ENCODE measurements at places on chromosomes 6 and 20. TPM values are rescaled to one million over a fixed set of nuclear protein-coding genes. Genes with fewer than 3 reads are reported as not detected.

GRCh38 chr6:74879234-74879633 lies 326.6 kb downstream of the COL12A1 start:
- H3K4me1 ChIP-seq: peaks cover 25% of the 10 kb centered on the region
- no peaks in the 10 kb centered on the region for H3K36me3 ChIP-seq
- no peak overlapping the region for H3K4me3 ChIP-seq
- DNase-seq: peak; percentile 72
- no peaks in the 10 kb centered on the region for H3K27me3 ChIP-seq

- H3K27ac ChIP-seq: no peak overlapping the region
- H3K27me3 ChIP-seq: no peaks in the 10 kb centered on the region
- H3K36me3 ChIP-seq: no peaks in the 10 kb centered on the region
- no peak for DNase-seq
- H3K4me3 ChIP-seq: peak overlapping the region; percentile 65
- H3K4me1 ChIP-seq: peaks cover 6% of the 10 kb centered on the region
Measured at GRCh38 chr6:26342106-26343004, 22.6 kb upstream of the BTN3A2 start.

DNA sequence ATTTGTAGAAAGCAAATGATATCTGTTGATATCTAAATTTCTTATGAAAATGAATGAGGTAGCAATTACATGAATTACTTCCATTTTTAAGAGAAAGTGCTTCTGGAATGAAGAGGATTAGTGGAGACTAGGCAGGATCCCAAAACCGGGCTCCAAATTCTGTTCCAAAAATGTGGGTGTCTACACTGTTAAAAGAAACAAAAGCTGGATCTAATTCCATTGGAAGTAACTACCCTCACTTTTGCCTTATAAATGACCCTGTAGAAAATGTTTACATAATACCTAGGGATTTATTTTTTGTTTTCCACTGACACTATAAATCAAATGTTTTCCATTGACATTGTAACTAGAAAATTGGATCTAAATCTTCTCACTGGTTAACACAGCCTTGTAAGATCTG lies 454.9 kb upstream of the JARID2 start:
- H3K4me3 ChIP-seq: no peak overlapping the region
- no peaks in the 10 kb centered on the region for H3K36me3 ChIP-seq
- H3K27me3 ChIP-seq: no peaks in the 10 kb centered on the region
- DNase-seq: no peak

GRCh38 chr6:2766767-2767656 lies 1.8 kb downstream of the WRNIP1 start:
- no peak for DNase-seq
- H3K4me1 ChIP-seq: peaks cover 16% of the 10 kb centered on the region
- peak overlapping the region; percentile 91 for H3K4me3 ChIP-seq
- peak overlapping the region; percentile 73 for H3K27ac ChIP-seq
- H3K36me3 ChIP-seq: peaks cover 19% of the 10 kb centered on the region

GRCh38 chr6:87465051-87465450 lies 7.7 kb upstream of the SLC35A1 start:
- no peaks in the 10 kb centered on the region for H3K36me3 ChIP-seq
- no peak overlapping the region for H3K4me3 ChIP-seq
- H3K27me3 ChIP-seq: peaks cover 7% of the 10 kb centered on the region
- H3K4me1 ChIP-seq: no peaks in the 10 kb centered on the region

DNA sequence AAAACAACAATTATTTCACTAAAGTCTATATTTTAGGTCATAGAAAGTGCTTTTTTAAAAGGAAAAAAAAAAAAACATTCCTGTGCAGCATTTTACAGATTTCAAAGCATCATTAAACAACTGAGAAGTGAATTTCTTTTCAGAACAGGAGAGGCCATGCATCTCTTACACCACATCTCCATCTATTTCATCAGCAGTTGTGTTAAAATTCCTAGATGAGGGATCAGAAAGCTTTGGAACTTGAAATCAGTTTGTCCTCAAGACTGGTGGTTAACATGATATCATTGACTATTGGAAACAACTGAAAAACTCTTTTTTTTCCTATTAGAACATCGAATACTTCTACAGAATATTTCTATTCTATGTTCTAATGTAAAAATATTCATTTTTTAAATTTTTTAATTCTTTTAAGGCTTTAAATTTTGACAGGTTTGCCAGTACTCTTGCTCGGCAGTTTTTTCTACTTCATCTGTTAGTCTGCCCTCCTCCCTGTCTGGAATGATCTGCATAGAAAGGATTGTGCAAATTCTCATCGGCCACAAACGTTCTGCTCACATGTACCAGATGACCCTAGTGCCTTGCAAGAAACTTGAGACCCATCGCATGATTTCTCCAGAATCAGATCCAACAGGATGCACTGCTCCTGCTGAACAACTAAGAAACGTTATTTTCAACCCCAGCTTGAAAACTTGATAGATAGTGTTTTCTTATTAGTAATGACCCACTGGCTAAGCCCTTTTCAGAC lies 411.0 kb upstream of the AGPAT4 start:
- no peaks in the 10 kb centered on the region for H3K36me3 ChIP-seq
- H3K27me3 ChIP-seq: no peaks in the 10 kb centered on the region
- H3K4me3 ChIP-seq: no peak overlapping the region
- no peak for DNase-seq

DNA sequence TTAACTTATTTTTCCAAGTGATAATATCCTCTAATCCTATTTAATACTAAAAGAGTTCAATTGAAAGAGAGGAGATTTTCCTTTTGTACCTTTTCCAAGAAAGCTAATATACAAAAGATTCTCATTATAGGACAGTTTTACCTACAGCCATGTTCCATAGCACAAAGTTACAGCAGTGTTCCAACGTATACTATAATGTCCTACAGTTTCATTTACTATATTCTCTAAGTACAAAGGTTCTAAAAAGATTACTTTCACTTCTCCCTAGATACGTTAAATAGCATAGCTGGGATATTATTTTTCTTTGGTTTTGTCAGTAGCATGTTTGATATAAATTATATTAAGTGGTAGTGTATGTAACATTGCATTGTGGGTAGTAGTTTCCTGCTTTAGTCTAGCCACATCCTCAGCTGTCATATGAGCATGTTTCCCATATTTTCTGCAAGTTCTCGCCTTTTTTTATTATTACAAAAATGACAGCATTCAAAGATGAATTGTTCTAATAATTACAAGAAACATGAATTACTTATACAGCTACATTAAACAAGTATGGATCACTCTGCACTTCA lies 4.4 kb upstream of the RUNX2 start:
- no peaks in the 10 kb centered on the region for H3K36me3 ChIP-seq
- H3K4me3 ChIP-seq: peak overlapping the region; percentile 61
- no peak for DNase-seq
- H3K27ac ChIP-seq: peak overlapping the region; percentile 82
- H3K4me1 ChIP-seq: peaks cover 14% of the 10 kb centered on the region

DNA sequence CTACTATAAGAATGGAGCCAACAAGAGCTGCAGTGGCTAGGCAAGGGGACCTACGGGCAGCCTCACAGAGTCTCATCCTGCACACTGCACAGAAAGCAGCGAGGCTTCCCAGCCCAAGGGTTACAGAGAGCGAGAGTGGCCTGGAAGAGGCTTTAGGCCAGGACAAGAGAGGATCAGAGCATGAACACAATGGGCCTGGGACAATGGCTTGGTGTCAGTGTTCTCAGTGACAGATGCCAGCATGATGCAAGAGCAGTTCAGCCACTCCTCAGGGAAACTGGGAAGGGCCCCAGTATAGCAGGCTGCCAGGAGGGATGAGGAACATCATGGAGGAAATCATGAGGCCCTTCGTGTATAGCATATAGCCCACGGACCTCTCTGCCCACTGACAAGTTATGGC lies 108.0 kb downstream of the NUS1 start:
- no peak overlapping the region for H3K4me3 ChIP-seq
- H3K4me1 ChIP-seq: no peaks in the 10 kb centered on the region
- H3K27ac ChIP-seq: no peak overlapping the region
- no peak for DNase-seq

- H3K36me3 ChIP-seq: no peaks in the 10 kb centered on the region
- H3K27ac ChIP-seq: no peak overlapping the region
- no peaks in the 10 kb centered on the region for H3K4me1 ChIP-seq
- no peaks in the 10 kb centered on the region for H3K27me3 ChIP-seq
Measured at GRCh38 chr6:69848552-69848951, 17.8 kb upstream of the COL19A1 start.

- peak; percentile 65 for DNase-seq
- peaks cover 42% of the 10 kb centered on the region for H3K36me3 ChIP-seq
- no peak overlapping the region for H3K27ac ChIP-seq
- no peak overlapping the region for H3K4me3 ChIP-seq
- H3K4me1 ChIP-seq: peaks cover 8% of the 10 kb centered on the region
Measured at GRCh38 chr20:5945963-5946362, 4.4 kb downstream of the TRMT6 start.

DNA sequence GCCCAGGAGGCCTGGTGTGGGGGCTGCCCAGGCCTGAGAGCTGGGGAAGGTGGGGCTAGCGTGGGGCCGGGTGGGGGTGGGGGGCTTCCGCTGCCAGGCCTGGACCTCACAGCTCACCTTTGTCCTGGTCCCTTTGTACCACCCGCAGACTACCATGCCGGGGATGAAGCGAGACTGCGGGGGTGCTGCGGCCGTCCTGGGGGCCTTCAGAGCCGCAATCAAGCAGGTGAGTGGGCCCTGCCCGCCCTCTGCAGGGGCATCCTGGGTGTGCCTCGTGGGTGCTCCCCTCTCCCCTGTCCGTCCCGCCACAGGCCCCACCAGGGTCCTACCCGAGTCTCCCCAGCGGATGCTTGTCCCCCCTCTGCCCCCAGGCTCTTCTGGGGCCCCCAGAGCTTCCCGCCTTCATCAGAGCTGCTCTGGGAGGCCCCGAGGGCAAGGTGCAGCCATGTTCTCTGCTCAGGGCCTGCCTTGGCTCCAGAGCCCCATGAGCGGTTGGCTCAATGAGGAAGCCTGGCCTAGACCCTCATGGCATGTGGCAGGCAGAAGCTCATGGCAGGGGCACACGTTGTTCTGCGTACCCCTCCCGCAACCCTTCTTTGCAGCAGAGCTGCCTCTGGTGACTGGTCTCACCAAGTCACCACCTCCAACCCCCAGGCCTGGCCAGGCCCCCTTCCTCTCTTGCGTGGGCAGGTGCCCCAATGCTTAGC lies 14.5 kb downstream of the NPEPL1 start:
- H3K27me3 ChIP-seq: no peaks in the 10 kb centered on the region
- H3K4me1 ChIP-seq: no peaks in the 10 kb centered on the region
- H3K36me3 ChIP-seq: peaks cover 33% of the 10 kb centered on the region
- H3K27ac ChIP-seq: no peak overlapping the region

DNA sequence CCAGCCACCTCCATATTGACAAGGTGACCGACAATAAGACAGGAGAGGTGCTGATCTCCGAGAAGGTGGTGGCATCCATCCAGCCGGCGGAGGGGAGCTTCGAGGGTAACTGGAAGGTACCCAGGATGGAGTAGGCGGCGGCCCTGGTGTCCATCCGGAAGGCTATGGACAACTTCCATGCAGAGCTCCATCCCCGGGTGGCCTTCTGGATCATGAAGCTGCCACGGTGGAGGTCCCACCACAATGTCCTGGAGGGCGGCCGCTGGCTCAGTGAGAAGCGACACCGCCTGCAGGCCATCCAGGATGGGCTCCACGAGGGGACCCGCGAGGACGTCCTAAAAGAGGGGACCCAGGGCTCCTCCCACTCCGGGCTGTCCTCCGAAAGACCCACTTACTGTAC lies 17.0 kb downstream of the DEFB115 start:
- no peak overlapping the region for H3K4me3 ChIP-seq
- no peak for DNase-seq
- no peaks in the 10 kb centered on the region for H3K36me3 ChIP-seq
- H3K27ac ChIP-seq: no peak overlapping the region
- H3K4me1 ChIP-seq: no peaks in the 10 kb centered on the region

- no peak overlapping the region for H3K27ac ChIP-seq
- H3K36me3 ChIP-seq: no peaks in the 10 kb centered on the region
- no peak overlapping the region for H3K4me3 ChIP-seq
- peak; percentile 26 for DNase-seq
- H3K4me1 ChIP-seq: no peaks in the 10 kb centered on the region
- peaks cover 69% of the 10 kb centered on the region for H3K27me3 ChIP-seq
Measured at GRCh38 chr6:41419385-41419784, 84.0 kb downstream of the NCR2 start.

DNA sequence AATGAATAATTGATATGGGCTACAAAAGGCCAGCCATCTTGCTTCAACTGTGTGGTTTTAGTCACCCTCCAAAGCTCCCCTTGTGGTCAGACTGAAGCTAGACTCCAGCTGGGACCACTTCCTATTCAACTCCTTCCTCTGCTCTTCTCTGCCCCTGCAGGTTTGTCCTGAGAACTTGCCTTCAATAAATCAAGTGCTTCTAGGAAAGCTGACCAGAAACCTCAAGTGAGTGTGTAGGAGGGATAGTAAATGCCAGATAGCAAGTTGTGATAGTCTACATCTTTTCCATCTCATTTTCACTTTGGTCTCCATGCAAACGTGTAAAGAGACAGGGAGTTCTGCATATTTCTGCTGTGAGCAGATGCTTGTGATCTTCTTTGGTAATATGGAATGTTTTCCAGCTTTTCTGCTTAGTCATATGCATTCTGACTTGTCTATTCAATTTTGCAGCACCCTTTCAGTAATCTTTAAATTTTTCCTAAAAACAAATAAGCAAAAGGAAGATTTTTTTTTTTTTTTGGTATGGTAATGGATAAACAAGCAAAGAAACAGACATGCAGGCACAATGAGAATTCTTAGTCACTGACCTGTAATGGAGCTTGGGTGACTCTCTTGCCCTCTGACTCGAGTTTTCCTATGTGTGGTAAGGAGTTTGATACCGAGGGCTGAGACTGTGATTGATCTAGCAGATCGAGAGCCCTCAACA lies 201.3 kb upstream of the BTBD3 start:
- peak; percentile 30 for DNase-seq
- peaks cover 4% of the 10 kb centered on the region for H3K4me1 ChIP-seq
- no peaks in the 10 kb centered on the region for H3K27me3 ChIP-seq
- no peak overlapping the region for H3K27ac ChIP-seq
- H3K4me3 ChIP-seq: no peak overlapping the region

- peaks cover 58% of the 10 kb centered on the region for H3K4me1 ChIP-seq
- no peak overlapping the region for H3K4me3 ChIP-seq
- peak; percentile 78 for DNase-seq
- no peaks in the 10 kb centered on the region for H3K27me3 ChIP-seq
- H3K27ac ChIP-seq: peak overlapping the region; percentile 88
- no peaks in the 10 kb centered on the region for H3K36me3 ChIP-seq
Measured at GRCh38 chr20:39849664-39850063, 839.4 kb downstream of the MAFB start.

DNA sequence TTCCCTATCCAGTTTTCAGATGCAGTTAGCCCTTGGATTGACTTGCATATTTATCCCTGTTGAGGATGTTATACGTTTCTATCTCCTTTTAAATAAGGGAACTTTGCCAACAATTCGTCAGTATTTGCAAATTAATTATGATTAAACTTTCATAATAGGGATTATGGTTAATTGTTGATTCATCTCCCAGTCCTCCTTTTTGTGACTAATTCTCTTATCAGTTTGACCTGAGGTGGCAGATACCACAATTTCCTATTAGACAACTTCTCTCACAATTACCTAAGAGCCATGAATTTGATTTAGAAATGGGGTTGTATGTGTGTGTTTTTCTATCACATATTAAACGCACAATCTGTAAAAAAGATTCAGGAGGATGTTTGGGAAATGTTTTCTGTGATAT lies 172.9 kb downstream of the LAMA2 start:
- no peak overlapping the region for H3K27ac ChIP-seq
- no peaks in the 10 kb centered on the region for H3K4me1 ChIP-seq
- no peak for DNase-seq
- H3K36me3 ChIP-seq: no peaks in the 10 kb centered on the region
- H3K4me3 ChIP-seq: no peak overlapping the region

The TCP1 gene
- 174 TPM for total RNA-seq

The FAM209B gene
- total RNA-seq: not detected

The BHLHE23 gene
- total RNA-seq: not detected

The SAMD3 gene
- 3.5 TPM for total RNA-seq

The EDN3 gene
- not detected for total RNA-seq

The ATF6B gene
- total RNA-seq: 27.5 TPM

The VSTM2L gene
- 2.5 TPM for total RNA-seq

The RAD21L1 gene
- not detected for total RNA-seq

The ADTRP gene
- total RNA-seq: 0.72 TPM
